ENCODE measurements at places on chromosomes 13 and 19.

- no peak for DNase-seq
Measured at GRCh38 chr19:14363183-14364097, 17.8 kb upstream of the ADGRE5 start.

GRCh38 chr19:2412449-2412848 lies 14.9 kb downstream of the TIMM13 start:
- DNase-seq: no peak

- DNase-seq: no peak
Measured at GRCh38 chr13:42322806-42323205, 50.9 kb downstream of the AKAP11 start.

DNA sequence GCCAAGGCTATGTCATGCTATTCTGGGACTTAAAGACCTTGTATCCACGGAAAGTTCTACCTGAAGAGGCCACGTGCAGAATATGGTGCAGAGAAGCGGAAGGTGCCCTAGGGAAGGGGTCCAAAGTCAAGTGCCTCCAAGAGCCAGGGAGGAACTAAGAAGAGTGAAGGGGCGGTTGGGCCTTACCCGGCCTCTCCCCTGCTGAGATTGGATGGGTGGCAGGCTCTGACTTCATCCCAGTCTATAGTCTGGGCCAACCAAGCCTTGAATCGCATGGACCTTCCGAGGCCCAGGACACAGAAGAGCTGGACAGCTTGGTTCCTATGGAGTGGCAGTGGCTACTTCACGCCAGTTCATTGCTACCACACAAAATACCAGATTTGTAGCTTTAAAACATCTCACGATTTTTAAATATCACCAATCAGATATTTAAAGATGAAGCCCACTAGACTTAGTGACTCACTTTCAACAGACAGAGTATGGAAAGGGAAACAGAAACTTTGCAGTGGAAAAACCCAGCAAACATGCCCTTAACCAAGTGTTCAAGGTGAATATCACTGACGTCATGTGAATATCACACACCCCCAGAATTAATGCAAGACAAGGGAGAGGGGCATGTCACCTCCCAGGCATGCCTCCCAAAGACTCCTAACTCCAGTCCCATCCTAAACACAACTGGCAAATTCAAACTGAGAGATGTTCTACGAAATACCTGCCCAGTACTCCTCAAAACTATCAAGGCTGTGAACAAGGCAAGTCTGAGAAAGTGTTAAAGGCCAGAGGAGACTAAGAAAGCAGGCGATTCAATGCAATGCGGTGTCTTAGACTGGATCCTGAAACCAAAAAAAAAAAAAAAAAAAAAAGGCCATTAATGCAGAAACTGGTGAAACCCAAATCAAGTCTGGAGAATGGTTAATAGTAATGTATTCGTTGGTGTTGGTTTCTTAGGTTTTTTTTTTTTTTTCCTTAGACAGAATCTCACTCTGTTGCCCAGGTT lies 10.2 kb downstream of the C19orf12 start:
- no peak for DNase-seq

- DNase-seq: no peak
Measured at GRCh38 chr19:5139583-5140325, 170.8 kb downstream of the KDM4B start.

GRCh38 chr13:20547479-20547908 lies 19.5 kb upstream of the IFT88 start:
- no peak for DNase-seq

GRCh38 chr13:113874579-113875428 lies 10.9 kb upstream of the GAS6 start:
- no peak for DNase-seq

DNA sequence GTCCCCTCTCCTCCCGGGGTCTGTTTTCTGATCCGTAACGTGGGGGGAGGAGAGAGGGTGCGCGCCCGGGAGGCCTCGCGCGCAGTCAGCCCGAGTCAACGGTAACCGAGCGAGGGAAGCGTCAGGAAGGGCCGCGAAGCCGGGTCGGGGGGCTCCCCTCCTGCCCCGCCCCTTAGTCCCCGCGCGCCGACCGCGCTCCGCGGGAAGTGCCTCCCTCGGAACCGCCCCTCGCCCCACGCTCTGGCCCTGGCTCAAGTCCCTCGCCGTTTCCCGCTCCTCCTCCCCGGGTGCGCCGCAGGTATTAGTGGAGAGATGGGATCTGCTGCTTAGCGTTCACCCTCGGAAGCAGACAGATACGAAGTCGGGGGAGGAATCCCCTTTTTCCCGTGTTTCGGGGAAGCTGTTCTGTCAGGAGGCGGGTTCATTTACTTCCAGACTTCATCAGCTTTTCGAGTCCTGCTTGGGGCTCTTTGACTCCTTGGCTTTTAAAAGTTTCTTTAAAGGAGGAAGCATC lies 770 bp downstream of the HNRNPM start:
- DNase-seq: peak; percentile 33

DNA sequence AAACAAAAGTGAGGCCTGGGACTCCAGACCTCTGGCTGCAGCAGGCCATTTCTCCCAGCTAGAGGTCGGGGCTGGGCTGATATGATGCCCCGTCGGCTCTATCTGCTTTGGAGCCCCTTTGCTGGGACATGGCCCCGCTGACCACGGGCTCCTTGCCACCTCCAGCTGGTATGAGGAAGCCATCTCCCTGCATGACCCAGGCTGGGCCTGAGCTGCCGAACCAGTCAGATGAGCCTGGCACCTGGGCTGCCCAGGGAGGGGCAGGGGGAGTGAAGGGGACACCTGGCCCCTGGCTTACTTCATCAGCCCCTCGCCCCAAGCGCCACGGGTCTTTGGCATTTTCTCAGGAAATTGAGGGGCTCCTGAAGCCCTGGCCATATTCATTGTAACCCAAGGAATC lies 7.8 kb downstream of the ZSWIM4 start:
- DNase-seq: no peak

DNA sequence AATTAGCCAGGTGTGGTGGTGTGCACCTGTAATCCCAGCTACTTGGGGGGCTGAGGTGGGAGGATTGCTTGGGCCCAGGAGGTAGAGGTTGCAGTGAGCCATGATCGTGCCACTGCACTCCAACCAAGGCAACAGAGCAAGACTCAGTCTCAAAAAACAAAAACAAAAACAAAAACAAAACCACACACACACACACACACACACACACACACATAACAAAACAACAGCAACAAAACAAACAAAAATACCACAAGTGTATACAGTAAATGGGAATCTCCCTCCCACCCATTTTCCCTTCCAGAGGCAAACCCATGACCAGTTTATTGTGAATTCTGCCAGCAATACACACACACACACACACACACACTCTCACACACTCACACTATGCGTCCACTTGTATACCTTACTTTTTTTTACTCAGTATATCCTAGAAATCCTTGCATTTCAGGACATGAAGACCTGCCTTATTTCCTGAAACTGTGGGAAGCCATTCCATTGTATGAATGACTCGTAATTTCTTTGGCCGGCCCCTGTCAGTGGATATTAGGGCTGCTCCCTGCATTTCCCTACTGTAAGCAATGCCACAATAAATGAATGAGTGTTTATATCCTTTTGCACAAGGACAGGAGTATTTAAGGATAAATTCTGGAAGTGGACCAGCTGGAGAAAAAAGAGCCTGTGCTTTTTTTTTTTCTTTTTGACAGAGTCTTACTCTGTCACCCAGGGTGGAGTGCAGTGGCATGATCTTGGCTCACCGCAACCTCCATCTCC lies 6.9 kb upstream of the PLEKHF1 start:
- no peak for DNase-seq

- DNase-seq: peak; percentile 72
Measured at GRCh38 chr19:19224852-19225494, 13.2 kb downstream of the NCAN start.

DNA sequence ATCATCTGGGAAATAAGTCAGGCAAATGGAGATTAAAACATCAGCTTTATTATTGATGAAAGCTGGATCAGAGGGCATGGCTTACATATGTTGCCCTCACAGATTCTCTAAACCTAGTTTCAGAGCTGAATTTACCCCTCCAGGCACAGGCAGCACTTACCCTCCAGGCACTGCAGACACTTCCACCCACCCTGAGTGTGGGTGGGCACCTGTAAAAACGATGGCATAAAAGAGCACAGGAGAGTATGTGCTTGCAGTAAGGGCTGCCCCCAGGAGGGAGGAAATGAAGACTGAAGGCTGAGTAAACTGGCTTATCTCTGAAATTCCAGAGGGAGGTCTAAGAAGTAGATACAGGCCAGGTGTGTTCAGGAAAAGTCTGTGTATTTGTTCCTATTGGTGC lies 185.0 kb upstream of the HTR2A start:
- no peak for DNase-seq

DNA sequence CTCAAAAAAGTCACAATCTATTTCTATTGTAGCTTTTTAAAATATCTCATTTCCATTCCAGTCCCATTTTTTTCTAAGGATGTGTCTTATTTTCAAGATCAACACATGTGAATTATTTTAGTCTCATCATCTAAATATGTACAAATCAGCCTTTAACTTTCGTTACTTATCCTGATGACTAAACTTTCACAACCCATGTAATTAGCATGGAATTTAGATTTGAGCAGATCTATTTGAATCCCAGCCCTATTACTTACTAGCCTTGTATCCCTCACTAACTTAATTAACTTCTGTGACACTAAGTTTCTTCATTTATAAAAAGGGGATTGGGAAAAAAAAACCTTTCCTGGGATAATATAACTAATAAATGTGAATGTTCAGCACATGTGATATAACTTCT lies 81.1 kb downstream of the UFM1 start:
- DNase-seq: no peak

- no peak for DNase-seq
Measured at GRCh38 chr19:58385891-58386575, 1.0 kb upstream of the RPS5 start.

GRCh38 chr13:72853000-72853399 lies 71.1 kb downstream of the PIBF1 start:
- no peak for DNase-seq

DNA sequence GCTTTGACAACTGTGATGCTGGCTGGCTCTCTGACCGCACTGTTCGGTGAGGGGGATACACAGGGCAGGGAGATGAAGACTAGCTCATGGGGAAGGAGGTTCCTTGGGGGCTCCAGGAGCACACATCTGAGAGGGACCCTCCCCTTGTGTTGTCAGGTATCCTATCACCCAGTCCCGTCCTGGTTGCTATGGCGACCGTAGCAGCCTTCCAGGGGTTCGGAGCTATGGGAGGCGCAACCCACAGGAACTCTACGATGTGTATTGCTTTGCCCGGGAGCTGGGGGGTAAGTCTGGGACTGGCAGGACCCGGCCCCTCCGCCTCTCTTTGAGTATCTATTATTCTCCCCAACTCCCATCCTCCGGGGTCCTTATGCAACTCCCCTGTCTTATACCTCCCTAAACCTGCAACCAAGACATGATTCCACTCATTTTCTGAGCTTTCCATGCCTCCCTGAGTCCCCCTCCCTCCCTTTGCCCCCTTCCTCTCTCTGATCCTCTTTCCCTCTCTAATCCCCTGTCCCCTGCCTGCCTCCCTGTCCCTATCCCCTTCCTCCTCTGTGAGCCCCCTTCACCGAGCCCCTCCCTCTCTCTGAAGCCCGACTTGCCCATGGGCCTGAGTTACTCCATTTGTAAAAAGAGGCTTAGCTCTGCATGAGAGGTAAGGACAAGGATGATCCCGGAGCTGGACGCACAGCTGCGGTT lies 12.5 kb downstream of the NCAN start:
- DNase-seq: no peak

- no peak for DNase-seq
Measured at GRCh38 chr13:31049833-31050232, 111.9 kb downstream of the HSPH1 start.

DNA sequence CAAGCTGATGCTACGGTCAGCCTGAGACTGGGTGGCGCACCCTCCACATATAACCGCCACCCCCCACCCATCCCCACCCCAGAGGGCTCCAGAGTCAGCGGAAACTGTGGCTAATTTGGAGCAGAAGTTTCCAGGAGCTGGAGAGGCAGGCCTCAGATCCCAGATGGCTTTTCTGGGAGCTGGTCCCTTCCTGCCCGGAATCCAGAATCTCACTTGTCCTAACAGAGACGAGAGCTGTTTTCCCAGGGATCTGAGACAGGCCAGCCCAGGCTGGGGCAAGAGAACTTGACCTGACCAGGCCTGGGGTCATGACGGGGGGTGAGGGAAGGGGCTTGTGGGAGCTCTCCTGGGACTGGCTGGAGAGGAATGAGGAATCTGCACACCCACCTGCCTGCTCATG lies 6.5 kb downstream of the EPHX3 start:
- no peak for DNase-seq

- DNase-seq: no peak
Measured at GRCh38 chr19:29523568-29523967, 2.2 kb upstream of the VSTM2B start.

DNA sequence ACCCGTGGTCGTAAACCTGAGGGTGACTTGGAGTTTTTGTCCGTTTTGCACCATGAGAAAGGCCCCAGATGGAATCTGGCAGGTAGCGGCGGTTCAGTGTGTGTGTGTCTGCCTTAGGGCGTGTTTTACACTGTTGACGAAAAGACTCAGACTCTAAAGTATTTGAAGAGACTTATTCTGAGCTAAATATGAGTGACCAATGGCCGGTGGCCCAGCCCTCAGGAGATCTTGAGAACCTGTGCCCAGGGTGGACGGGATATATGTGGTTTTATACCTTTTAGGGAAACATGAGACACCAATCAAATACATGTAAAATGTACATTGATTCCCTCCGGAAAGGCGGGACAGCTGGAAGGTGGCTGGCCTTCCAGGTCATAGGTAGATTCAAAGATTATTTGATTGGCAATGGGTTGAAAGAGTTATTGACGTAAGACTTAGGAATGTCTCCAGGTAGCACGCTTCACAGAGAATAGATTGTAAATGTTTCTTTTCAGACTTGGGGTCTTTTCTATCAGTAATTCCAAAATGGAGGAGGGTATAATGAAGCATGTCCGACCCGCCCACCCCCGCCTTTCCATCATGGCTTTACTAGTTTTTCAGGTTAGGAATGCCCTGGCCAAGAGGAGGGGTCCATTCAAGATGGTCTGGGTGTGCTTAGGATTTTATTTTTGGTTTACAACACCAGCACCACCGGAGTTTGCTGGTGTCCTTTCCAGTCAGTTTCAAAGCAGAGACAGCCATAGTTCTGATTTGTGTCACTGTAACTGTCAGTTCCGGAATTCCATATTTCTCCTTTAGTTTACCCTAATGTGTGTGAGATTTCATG lies 1.0 kb upstream of the ZNF529 start:
- no peak for DNase-seq

DNA sequence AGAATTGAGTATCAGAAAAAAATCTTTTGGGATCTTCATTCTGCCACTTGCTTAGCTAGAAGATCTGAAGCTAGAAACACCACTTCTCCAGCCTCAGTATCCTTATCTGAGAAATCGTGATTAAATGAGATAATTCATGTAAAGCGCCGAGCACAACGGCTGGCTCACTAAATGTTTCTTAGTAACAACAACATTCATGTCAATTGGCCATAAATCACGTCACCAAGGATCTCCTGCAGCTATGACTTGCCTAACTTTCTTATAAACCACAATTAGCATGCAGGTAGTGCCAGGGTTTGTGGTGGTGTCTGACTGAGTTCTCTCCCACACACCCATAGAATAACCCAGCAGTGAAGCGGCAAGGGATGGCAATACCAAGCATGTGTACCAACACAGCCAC lies 501.3 kb downstream of the EFNB2 start:
- no peak for DNase-seq

Data from activated CD4-positive, alpha-beta T cell treated with anti-CD3 and anti-CD28 coated beads for 24 hours (primary cell).